D721Med (cell line): ENCODE measurements at places on chromosomes 7 and 10.

- DNase-seq, result no peak
Observed at GRCh38 chr10:104574838-104575237, 66.3 kb upstream of the SORCS3 start.

GRCh38 chr10:117271427-117271826 lies 30.5 kb downstream of the SLC18A2 start:
- no peak for DNase-seq

- DNase-seq, result no peak
Observed at GRCh38 chr10:92052741-92053140, 129.2 kb downstream of the BTAF1 start.

DNA sequence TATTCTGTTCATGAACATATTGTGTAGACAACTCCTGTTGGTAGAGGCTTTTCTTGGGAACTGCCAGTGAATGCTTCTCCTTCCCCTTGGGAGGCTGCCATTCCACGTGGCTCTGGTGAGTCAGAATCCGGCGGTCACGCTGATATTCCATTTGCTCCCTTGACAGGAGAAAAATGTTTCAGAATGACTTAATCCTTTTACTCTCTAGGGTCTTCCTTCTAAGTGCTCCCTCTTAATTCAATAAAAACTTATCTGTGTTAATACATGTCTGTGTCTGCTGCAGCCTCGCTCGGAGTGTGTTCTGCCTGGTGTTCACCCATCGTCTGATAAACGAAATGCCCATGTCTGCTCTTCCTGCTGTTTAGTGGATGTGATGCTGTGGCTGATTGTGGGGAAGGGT lies 278.6 kb downstream of the ARHGAP12 start:
- no peak for DNase-seq

DNA sequence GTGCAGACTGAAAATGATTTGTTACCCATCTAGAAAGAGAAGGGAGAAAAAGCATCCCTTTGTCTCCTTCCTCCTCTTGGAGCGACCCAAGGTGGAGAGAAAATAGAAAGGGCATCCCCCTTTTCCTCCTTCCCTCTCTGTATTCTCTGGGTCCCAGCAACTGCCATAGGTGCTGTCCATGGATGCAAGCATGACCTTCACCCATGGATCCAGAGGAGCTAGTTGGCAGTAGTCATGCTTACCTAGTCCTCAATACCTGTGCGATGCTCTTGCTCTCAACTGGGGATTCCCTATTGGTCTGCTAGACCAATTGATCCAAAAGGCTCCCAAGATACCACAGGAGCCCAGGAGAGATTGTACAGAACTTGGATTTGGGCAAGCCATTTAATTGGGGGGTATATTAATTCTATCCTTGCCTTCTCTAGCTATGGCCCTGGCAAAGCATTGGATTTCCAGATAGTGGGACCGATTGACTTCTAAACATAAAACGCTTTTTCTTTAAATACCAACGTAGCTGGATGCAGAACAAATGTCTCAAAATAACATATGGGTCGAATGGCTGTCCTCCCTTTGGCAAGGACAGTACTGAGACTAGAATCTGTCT lies 547.8 kb upstream of the IGFBP3 start:
- no peak for DNase-seq

DNA sequence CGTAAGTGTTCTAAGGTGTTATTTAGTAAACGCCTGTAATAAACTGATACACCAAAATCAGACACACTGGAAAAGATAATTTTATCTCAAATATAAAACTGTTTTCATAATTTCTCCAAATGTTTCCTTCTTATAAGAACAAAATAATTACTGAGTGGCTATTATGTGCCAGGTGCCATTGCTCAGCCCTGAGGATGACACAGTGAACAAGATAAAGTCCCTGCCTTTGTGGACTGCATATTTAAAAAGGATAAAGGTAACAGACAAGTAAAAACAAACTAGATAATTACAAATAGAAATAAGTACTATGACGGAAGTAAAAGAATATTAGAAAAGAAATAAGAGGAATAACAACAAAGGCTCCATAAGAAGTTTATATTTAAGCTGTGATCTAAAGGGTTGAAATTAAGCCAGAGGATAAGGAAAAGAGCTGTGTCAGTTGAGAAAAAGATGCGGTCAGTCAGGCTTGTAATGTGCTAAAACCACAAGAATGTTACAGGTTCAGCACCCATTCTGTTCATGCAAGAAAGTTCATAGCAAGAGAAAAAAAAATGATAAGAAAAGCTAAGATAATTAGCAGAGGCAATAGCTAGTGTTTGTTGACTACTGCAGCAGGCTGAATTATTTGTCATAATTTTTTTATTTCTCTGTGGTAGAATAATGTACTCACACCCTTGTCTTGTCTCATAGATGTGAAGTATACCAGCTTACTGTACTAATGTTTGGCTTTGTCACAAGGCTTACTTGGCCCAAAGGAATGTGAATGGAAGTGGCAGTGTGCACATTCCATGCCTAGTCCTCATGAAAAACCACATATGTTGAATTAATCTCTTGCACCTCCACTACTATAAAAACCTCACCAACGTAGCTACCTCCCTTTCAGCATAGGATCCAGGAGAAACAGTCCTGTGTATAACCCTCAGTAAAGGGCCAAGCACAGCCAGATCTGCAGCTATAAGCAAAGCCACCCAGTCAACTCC lies 75.1 kb downstream of the CRPPA start:
- no peak for DNase-seq

GRCh38 chr10:103968441-103969391 lies 1.8 kb downstream of the SLK start:
- DNase-seq, result no peak

- no peak for DNase-seq
Observed at GRCh38 chr10:1209355-1209979, 153.3 kb downstream of the WDR37 start.

- no peak for DNase-seq
Observed at GRCh38 chr10:95343573-95343972, 52.8 kb upstream of the PDLIM1 start.

GRCh38 chr10:52855546-52856325 lies 83.2 kb upstream of the MBL2 start:
- no peak for DNase-seq

DNA sequence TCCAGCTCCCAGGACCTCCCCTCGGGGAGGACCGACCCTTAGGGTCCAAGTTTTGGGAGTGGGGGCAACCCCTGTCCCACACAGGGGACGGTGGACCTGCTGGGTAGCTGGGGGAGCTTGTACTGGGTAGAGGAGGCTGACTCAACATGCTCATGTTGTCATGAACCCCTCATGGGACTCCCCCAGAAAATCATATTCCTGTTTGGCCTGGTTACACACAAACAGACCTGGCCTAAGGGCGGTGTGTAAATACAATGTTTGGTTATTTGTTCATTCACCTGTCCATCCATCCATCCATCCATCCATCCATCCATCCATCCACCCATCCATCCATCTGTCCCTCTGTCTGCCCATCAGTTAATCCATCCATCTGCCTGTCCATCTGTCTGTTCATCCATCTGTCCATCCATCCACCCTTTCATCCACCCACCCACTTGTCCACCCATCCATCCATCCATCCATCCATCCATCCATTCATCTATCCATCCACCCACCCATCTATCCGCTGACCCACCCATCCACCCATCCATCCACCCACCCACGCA lies 92.9 kb downstream of the DNAJB6 start:
- no peak for DNase-seq

DNA sequence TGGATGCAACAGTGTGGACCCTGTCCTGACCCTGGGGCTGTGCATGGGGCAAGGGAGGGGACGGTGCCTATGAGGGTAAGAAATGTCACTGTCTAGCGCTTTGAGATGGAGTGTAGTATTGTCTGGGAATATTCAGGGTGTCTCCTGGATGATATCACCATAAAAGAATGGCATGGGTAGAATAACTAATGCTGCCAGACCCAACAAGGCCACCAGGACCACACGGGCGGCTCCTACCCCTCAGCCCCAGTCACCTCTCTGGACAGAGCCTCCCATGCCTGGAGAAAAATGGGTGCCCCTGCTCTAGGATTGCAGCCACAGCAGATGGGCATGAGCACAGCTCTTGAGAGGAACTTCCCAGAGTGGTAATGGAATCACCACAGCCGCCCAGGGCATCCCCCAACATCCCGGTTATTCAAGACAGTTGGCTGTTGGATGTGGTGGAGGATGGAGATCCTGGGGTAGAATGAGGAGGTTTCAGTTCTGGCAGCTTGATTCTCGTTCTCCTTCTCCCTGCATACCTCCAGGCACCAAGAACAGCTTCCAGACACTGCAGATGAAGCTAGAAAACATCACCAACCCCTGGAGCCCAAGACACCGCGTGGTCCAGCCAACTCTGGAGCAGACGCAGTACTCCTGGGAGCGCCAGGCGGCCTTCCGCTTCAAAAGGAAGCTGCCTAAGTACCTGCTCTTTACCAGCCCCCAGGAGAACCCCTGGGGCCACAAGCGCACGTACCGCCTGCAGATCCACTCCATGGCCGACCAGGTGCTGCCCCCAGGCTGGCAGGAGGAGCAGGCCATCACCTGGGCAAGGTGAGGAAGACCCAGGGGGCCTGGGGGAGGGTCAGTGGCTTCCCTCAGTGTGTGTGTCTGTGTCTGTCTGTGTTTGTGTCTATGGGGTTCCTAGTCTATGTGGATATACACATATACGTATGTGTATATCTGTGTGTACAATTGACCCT lies 6.2 kb downstream of the AOC1 start:
- DNase-seq, result no peak

- DNase-seq, result no peak
Observed at GRCh38 chr10:83522881-83523386, 616.4 kb upstream of the GHITM start.

- no peak for DNase-seq
Observed at GRCh38 chr7:130888468-130888867, 154.5 kb upstream of the KLF14 start.

DNA sequence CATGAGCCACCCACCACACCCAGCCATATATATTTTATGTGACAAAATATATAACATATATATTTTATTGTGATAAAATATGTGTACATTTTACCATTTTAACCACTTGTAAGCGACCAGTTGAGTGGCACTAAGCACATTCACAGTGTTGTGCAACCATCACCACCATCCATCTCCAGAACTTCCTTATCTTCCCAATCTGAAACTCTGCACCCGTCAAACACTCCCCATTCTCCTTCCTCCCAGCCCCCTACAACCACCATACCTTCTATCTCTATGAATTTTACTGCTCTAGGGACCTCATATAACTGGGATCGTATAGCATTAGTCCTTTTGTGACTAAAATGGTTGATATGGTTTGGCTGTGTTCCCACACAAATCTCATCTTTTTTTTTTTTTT lies 20.8 kb upstream of the CYTH3 start:
- DNase-seq, result no peak

GRCh38 chr7:92641921-92642511 lies 51.8 kb upstream of the FAM133B start:
- no peak for DNase-seq

DNA sequence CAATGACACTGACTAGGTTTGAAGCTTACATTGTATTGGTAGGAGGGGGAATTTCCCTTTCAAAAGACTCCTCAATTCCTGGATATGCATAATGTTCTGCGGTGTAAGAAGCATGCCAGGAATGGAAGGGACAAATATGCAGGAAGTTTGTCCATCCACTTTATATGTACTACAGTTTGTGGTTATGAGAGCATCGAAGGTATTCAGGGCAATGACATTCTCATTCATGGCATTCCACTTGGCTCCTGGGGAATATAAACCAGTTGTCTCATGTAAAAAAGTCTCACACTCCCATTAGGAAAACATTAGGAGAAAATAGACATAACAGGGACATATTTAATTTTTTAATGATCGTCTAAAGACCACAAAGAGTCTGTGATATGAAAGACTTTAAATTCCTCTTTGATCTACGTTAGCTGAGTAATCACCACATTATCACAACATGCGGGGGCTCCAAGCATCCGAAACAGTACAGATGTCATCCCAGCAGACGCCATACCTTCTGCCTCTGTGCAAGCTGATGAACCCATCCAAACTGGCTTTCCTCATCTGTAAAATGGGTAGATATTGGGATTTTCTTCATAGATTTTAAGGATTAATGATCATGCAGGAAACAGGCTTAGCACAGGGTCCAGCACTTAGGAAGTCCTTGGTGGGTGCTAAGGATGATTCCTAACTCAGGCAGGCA lies 675.3 kb downstream of the INHBA start:
- DNase-seq, result no peak

GRCh38 chr10:16297642-16298041 lies 139.2 kb upstream of the PTER start:
- no peak for DNase-seq

DNA sequence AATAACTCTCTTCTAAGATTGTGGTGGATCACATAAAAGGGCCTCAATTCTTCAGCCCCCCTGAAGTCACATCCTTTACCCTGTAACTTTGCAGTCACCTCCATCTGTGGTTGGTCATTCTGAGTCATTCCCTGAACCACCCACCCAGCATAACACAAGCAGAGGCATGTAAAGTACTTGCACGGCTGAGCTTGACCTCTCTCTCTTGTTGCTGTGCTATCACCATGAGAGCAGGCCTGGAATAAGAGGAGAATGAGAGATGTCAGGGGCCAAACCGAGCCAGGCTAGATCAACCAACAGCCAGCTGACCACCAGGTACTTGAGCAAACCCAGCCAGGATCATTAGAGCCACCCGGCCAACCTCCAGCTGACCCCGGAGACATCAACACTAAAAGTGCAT lies 13.5 kb upstream of the STK17A start:
- no peak for DNase-seq

- no peak for DNase-seq
Observed at GRCh38 chr10:104056619-104057273, 28.9 kb downstream of the COL17A1 start.

DNA sequence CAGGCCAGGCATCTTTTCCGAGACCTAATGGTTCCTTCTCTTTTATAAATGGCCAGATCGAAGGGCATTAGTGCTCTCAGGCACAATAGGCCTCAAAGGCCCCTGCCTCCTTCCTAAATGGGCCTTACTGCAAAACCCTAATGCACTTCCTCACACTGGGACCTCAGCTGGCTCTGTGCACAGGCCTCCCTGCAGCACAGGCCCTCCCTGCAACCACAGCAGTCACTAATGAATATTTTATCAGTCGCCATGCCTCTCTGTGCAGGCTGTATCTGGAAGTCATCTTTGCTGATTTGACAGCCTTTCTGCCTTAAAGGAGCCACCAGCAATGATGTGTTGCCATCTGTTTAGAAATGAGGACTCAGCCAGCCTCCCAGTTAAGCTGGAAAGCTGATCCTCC lies 54.9 kb upstream of the SDK1 start:
- DNase-seq, result no peak

DNA sequence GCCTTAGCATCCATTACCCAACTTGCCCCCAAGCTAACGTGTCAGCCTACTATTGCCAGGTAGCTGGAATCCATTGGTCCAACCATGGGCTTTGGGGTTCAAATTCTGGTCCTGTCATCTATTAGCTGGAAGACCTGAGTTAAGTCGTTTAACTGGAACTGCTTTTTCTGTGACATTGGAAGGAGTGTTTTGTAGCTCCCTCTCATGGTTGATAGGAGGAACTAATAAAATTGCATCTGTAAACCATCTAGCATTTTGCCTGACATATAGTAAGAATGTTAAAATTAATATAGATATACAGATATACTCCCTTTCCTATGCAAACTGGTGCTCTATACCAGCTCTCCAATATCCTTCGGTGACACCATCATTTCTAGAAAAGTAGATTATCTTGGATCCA lies 23.8 kb upstream of the SLF2 start:
- DNase-seq, result no peak
